ENCODE measurements at places on chromosomes 6 and 20.

GRCh38 chr6:133756078-133756695 is 132.7 kb upstream of the TCF21 start:
- DNase-seq, result no peak

GRCh38 chr6:29651413-29652197 is 5.3 kb upstream of the MOG start:
- DNase-seq, result no peak

GRCh38 chr6:11943060-11943459 is 69.1 kb upstream of the HIVEP1 start:
- DNase-seq, result no peak

- DNase-seq, result no peak
Measured at GRCh38 chr20:25061103-25061799, 3.3 kb upstream of the ACSS1 start.

- no peak for DNase-seq
Measured at GRCh38 chr6:134590449-134590848, 272.5 kb upstream of the SGK1 start.

- no peak for DNase-seq
Measured at GRCh38 chr6:159862103-159862502, 28.7 kb upstream of the MAS1 start.

GRCh38 chr6:6971369-6971768 is 136.4 kb upstream of the RREB1 start:
- DNase-seq, result no peak

GRCh38 chr6:15511248-15512125 is 151.3 kb downstream of the DTNBP1 start:
- no peak for DNase-seq

- no peak for DNase-seq
Measured at GRCh38 chr6:10719296-10719963, 3.4 kb upstream of the TMEM14C start.

All from iPS-NIHi11 (cell line).